ENCODE measurements at places on chromosomes 13 and 19.
A peak's percentile ranks its signal among the peaks of the same experiment; 100 is the strongest.

- DNase-seq: no peak
Observed at GRCh38 chr13:109426690-109426990, 359.7 kb downstream of the IRS2 start.

GRCh38 chr13:90793261-90793820 lies 554.1 kb upstream of the MIR17HG start:
- DNase-seq: no peak

DNA sequence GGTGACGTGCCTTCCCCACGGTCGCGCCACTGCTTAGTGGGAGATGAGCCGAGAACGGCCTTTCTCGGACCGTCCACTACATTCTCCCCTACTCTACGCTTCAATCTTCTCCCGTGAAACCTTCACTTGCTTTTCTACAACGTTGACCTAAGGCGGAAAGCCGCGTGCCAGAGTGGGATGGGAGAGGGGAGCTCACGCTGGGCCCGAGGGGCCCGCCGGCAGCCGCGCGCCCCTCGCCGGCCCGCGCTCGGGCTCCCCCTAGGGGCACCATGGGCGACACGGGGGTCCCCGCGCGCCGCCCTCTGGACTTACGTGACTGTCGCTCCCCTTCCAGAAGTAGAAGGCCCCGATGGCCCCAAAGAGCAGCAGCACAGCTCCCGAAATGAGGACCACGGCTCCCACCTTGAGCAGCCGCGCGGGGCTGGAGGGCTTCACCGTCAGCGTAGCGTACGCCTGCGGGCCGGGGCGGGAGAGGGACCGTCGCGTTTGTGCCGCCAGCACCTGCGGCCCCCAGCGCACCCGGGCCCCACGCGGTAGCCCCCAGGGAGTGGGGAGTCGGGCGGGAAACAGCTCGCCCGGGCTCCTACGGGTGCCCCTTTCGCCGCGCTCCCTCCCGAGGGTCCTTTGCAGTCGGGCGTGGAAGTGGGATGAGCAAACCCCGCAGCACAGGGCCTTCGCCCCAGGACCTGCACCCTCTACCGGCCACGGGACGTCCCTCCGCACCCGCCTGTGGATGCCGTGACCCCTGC lies 727 bp downstream of the CNMD start:
- no peak for DNase-seq

- peak; percentile 93 for DNase-seq
Observed at GRCh38 chr19:40690693-40691420, 406 bp upstream of the NUMBL start.

DNA sequence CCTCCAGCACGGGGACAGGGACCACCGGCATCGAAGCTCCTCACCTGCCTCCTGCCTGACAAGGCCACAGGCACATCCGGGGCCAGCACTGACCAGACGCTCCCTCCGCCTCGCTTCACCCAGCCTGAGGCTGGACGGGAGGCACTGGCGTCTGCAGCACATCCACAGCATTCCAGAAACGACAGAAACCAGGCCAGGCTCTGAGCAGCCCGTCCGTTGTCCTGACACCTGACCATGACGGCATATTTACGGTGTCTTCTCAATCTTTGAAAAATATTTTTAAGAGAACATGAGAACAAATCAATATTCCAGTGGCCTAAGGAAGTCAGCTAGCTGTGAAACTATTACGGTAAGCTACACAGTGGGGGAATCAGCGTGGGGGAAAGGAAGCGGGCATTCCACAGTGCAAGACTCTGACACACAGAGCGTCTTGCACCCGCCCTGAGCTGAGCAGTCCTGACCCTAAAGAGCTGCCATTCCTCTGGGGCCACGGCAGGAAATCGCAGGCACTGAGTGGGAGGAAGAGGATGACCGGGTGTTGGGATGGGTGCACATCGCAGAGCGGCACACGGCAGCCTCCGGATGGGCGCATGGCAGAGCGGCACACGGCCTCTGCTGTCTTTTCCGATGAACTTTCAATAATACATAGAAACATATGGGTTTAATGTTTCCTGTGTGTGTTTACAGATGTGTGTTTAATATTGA lies 26.8 kb downstream of the RASA3 start:
- DNase-seq: no peak

DNA sequence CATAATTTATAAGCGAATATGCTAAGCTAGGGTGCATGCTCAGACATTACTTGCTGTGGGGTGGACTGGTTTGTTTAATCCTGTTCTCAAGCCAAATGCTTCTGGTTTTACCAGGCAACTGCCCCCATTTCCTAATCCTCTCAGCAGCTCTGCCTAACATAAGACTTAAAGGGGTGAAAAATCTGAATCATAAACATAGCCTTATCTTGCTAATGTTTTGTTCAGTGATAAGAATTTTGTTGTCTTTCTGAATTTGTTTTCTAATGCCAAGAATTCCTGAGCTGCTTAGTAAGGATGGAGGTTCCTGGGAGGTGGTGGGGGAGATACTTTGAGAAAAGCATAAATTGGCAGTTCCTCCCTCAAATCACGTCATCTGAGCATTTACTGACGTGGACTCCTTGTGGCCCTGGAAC lies 42.7 kb downstream of the ING1 start:
- no peak for DNase-seq

- DNase-seq: no peak
Observed at GRCh38 chr13:24748061-24748400, 15.9 kb upstream of the RNF17 start.

- DNase-seq: no peak
Observed at GRCh38 chr13:49046519-49046918, 70.8 kb downstream of the FNDC3A start.

GRCh38 chr13:40102360-40102727 lies 446.9 kb downstream of the COG6 start:
- DNase-seq: no peak

DNA sequence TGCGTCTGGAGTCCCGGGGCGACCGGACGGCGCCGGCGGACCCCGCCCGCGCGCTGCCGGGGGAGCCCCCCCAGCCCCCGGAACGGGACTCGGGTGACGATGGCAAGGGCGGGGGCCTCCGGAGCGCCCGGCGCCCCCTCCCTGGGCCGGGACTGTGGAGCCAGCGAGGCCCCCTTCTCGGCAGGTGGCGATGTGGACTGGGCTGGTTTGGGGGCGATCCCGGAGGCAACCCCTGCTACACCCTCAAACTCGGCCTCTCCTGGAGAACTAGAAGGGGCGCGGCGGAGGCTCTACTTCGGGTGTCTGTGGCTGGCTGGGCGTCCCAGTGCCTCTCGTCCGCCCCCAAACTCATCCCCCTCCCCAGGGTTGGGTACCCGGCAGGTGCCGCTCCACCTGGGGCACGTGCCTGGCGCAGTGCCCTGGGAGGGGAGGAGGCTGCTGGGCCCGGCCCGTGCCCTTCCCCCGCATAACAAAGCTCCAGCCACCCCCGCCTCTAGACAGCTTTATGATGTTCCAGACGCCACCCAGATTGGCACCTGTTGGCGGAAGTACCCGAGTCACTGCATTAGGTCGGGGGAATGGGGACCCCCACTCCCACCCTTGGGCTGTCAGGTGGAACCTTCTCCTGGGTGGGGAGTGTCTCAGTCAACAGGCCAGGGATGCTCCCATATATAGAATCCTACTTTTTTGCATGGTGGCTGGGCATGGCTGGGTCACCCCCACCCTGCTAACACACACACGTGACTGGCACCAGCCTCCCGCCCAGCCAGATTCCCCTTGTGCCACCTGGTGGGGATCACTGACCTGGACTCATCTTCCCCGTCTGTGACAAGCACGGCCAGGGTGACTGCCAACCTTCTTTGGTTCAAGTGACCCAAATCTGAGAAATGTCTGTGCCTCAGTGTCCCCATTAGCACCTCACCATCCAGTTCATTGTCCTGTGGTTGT lies 722 bp downstream of the PKN1 start:
- peak; percentile 28 for DNase-seq

DNA sequence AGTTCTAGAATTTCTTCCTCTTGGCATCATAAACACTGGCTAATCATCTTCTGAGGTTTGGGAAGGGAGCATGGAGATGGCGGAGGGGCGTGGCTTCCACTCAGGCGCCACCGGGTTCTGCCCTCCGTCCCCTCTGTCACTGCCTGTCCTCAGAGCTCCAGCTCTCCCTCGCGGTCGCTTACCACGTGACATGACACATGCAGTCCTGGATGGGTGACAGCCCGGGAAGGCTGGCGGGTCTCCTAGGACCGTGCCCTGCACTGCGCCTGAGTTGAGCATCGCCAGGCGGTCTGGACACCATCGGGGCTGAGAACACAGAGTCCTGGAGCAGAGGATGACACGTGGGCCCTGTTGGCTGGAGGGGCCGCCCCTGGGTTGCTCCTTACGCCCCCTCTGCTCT lies 123.3 kb downstream of the RAB20 start:
- no peak for DNase-seq

GRCh38 chr13:40604135-40604534 lies 62.3 kb downstream of the FOXO1 start:
- no peak for DNase-seq

DNA sequence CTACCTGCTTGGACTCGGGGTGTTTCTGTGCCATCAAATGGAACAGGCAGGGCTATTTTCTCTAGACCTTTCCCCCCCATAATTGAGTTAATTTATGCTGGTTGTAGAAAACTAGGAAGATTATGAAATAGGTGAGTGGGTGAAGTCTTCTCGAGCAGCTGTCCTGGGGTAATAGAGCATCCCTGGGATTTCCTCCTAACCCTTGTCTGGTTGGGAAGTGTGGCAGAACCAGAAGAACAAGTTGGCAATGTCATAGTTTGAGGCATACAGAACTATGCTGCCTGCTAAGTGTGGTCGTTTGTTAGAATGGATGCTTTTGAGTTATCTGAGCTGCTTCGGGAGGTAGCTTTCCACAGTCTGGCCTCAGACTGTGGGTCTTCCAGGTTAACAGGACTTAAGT lies 3.7 kb downstream of the GATAD2A start:
- DNase-seq: no peak

GRCh38 chr19:4174213-4174894 lies 8.0 kb downstream of the SIRT6 start:
- DNase-seq: no peak

- no peak for DNase-seq
Observed at GRCh38 chr13:109698779-109699178, 87.6 kb downstream of the IRS2 start.

GRCh38 chr13:98869408-98870090 lies 108.3 kb downstream of the DOCK9 start:
- DNase-seq: no peak

DNA sequence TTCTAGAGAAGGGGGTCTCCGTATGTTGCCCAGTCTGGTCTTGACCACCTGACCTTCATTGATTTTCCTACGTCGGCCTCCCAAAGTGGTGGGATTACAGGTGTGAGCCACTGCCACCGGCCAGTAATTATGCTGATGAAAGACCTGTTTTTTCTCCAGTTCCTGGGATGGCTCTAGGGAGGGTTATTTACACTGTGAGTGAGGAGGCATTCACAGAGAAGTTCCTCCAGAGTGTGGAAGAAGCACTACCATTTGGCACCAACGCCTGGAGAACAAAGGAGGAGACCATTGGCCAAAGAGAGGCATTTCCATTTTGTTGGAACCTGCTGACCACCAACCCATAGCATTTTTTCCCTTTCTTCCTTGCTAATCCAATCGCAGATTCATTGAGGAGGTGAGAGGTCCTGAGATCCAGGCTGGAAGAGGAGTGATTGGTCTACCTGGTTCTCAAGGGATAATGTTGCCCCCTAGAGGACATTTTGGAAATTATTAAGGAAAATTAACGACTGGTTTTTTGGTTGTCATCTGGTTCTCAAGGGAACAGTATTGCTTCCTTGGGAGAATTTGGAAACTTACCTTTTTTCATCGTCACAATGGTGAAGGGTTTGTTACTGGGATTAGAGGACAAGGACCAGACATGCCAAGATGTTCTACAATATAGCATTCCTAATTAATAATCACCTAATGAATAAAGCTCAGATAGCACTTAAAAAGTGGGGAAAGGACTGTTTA lies 5.5 kb upstream of the SAE1 start:
- DNase-seq: peak; percentile 81

GRCh38 chr19:38061294-38061693 lies 154.3 kb downstream of the SIPA1L3 start:
- DNase-seq: no peak

GRCh38 chr13:78323848-78324247 lies 279.5 kb downstream of the POU4F1 start:
- DNase-seq: no peak

GRCh38 chr13:113851480-113851803 lies 12.4 kb downstream of the GAS6 start:
- DNase-seq: no peak

GRCh38 chr13:32837307-32837972 lies 178.8 kb upstream of the KL start:
- DNase-seq: no peak

- DNase-seq: peak; percentile 37
Observed at GRCh38 chr13:96020155-96020575, 33.0 kb downstream of the UGGT2 start.

GRCh38 chr13:89307278-89307677 lies 1636.1 kb downstream of the SLITRK5 start:
- DNase-seq: no peak

GRCh38 chr13:74438901-74439300 lies 304.7 kb upstream of the KLF12 start:
- no peak for DNase-seq

- DNase-seq: no peak
Observed at GRCh38 chr13:49319951-49320350, 72.2 kb downstream of the CDADC1 start.

DNA sequence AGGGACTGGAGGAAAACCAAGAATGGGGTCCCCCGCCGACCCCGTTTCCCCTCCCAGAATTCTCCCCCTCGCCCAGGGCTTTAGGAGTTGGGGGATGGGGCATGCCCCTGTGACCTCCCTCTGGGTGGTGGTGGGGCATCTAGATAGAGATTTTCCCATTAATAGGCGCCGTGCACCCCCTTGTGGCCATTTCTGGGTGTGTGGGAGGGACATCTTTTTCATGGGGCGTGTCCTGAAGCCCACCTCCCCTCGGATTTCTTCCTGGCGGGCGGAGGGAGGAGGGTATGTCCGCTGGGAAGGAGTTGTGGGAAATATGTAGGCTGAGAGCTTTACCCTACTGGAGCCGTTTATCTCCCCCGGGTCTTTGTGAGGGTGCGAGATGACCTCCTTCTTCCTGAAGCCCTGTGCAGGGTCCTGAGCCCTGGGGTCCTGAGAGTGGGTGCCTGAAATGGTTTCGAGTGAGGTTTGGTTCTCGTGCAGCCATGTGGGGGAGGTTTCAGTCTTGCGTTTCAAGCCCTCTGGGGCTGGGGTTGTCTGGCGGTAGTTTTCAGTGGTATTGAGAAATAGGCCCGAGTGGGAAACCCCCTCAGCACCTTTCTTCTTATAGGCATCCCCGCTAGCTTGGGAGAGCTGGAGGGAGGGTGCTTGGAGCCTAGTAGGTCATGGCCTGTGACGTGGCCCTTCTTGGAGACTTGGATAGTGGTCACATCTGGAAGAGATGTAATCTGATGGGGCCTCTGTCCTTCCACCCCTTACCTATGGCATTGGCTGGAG lies 1.0 kb downstream of the PRMT1 start:
- peak; percentile 37 for DNase-seq

DNA sequence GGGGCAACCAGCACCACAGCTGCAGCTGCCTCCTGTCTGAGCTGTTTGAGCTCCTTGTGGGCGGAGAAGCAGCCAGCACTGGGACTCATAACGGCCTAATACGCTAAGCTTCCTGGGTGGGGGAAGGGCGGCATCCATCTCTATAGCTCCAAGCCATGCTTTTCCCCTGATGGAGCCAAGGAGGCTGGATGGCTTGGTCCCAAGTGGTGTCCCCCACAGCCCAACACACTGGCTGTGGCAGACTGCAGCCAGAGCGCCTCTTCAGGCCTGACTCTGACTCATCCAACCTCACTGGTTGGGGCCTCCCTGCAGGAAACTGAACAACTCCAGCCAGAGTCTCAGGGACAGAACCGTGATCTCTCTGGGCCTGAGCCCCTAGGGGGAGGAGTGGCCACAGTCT lies 537.3 kb downstream of the SUCLA2 start:
- DNase-seq: no peak

- no peak for DNase-seq
Observed at GRCh38 chr13:100333141-100333540, 244.2 kb downstream of the PCCA start.

GRCh38 chr19:55304279-55304978 lies 20.6 kb downstream of the BRSK1 start:
- no peak for DNase-seq
